ENCODE measurements at places on chromosomes 12 and 14.

GRCh38 chr14:24098927-24099813 lies 5.1 kb downstream of the PCK2 start:
- no peak for DNase-seq

DNA sequence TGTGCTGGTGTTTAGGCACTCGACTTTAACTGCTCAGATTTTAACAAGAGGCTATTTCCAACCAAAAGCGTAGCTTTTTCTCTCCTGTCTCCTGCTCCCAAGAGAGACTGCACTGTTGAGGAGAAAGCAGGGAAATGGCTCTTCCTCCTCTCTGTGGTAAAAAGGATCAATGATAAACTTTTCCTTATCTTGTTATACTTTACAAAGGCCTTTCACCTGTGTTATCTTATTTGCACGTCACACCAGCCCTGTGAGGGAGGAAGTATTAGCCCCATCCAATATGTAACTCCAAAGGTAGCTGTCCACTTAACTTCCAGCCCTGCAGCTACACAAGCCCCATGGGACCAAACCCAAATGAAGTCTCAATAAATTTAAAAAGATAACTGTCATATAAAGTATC lies 32.9 kb upstream of the ZFP36L1 start:
- no peak for DNase-seq

DNA sequence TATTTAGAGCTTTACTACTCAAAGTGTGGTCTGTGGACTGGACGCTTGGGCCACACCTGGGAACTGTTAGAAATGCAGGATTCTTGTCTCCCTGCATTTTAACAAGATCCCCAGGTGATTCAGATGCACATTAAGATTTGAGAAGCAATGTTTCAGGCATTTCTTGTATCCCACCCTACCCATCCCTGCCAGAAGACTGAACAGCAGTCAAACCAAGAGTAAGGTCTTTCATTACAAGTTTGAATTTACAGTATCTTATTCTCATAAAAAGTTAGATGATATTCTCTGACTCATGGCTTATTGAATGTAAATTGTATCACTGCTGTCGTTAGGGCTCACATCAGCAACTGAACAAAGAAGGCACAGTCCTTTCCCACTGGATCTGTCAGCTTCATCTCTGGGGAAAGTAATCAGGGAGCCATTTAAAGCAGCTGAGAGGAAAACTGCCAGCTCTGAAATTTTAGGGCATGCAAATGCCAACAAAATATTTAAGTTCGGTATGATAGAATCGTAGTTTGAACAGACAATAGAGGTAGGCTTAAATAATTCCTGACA lies 141.1 kb downstream of the AKAP6 start:
- no peak for DNase-seq

- DNase-seq: no peak
Measured at GRCh38 chr14:57889245-57889644, 23.4 kb upstream of the SLC35F4 start.

DNA sequence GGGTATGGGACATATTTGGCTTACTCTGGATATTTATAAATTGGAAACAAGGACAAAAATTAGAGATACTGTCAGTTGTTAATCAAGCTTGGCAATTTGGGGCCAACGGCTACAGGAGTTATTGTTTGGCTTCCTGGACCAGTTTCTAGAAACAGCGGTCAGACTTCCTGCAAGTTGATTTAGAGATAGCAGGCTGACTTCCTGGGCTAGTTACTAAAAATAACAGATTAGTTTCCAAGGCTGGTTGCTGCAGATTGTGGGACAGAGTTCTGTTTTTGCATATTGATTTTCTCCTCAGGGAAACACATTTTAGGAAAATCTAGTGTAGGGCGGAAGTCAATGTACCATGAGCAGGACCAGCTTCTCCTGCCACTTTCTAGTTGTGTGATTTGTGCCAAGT lies 144.0 kb upstream of the TMPO start:
- no peak for DNase-seq

GRCh38 chr14:81303258-81303935 lies 82.6 kb upstream of the GTF2A1 start:
- DNase-seq: no peak

DNA sequence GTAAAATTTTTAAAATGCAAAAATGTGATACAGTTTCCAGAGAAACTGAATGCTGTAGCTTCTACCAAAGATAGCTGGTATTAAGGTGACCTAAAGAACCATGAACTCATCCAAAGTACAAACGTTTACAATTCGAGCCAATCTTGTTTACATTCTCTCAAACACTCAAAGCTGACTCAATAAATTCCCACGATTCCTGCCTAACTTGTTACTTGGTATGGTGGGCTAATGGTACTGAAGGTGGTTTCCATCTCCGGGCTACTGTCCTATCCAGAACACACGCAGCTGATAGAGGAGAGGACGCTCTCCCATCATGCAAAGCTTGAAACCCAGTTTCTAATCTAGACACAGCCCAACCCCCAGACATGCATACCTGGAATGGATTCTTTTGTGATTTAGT lies 31.5 kb downstream of the RAD9B start:
- peak; percentile 79 for DNase-seq

DNA sequence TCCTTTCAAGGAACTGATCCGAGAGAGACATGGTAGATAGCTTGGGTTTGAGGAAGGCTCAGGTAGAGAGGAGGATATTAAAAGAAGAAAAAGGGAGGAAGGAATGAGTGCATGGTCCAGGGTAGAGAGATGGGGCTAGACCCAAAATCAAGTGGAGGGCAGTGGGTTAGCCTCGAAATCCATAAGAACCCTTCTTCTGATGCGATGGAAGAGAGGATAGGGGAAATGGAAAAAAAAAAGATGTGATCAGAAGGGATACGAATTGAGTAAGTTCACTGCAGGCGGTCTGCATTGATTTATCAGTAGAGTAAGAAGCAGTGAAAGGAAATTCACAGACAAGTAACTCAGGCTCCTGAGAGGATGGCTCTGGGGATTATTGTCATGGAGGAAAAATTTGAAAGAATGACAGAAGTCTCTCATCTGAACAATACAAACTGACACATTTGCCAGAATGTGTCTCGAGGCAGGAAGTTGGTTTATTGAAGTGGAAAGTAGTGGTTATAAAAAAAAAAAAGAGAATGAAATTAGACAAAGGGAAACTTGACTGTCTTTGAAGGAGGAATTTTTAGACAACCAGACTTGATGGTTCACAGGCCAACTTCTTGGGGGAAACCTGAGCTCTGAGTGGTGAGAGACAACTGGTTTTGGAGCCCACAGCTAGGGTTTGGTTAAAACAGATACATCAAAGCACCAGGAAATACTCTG lies 10.2 kb downstream of the PPFIBP1 start:
- no peak for DNase-seq

DNA sequence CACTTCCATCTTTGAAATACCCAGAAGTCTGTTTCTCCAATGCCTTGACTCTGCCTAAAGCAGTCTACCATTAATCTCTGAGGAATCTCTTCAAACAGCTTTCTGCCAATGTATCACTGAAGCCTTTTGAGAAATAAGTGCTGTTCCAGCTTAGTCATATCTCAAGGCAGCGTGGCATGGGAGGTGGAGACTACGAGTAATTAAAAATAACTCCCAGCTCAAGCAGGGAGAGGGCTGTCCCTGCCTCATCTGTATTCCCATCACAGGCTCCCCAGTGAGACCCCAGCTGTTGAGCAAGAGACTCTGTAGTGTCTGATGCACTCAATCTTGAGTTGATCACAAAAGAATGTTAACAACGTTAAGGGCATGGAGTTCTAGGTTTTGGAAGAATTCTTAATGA lies 700.6 kb downstream of the DIO2 start:
- peak; percentile 48 for DNase-seq
